ENCODE measurements at places on chromosomes 7 and 10.

DNA sequence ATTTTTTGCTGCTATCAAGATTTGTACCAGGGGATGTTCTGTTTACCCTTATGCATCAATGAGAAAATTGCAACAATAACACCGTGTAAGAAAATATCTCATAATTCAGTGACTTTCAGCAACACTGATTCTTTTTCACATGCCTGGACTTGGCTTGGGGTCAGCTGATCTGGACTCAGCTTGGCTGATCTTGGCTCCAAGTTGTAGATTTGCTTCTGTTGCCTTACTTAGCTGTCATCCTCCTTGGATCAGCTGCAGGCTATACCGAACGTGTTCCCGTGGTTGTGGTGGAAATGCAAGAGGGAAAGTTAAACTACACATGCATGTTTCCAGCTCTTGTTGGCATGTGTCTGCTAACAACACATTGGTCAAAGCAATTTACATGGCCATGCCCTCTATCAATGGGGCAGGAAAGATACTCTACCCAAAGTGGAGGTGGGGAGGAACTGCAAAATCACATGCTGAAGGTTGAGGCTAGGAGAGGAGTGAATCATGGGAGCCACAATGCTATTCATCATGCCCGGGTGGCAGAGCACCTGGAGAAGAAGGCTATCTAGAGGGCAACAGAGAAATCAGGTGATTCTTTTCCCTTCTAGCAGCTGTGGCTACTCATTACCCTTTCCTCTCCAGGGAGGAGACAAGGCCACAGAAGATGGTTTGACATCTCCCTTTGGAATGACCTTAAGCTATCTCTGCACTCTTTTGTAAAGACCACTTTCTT lies 1276.3 kb upstream of the AUTS2 start:
- H3K4me1 ChIP-seq = peaks cover 2% of the 10 kb centered on the region
- H3K36me3 ChIP-seq = no peaks in the 10 kb centered on the region

DNA sequence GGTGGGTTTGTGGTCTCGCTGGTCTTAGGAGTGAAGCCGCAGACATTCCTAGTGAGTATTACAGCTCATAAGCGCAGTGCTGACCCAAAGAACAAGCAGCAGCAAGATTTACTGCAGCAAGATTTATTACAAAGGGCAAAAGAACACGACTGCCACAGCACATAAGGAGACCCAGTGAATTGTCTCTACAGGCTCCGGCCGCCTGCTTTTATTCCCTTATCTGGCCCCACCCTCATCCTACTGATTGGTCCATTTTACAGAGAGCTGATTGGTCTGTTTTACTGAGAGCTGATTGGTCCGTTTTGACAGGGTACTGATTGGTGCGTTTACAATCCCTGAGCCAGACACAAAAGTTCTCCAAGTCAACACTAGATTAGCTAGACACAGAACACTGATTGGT lies 82.1 kb downstream of the VIPR2 start:
- no peak for DNase-seq
- no peaks in the 10 kb centered on the region for H3K4me1 ChIP-seq

DNA sequence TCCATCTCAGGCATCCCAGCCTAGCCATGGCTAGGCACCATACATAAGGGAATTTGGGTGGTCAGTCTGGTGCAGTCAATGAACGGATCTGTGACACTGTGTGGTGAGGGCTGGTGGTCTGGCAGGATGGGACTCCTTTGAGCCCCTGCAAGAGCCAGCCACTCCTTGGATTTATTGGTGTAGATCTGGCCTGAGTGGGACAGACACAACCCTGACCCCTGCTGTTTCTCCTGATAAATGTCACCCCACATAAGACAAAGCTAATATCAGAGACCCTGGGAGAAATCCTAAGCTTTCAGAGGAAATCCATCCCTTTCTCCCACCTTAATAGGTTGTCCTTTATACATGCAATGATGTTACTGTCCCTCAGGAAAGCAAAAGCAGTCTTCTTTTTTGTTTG lies 2.3 kb downstream of the FBXO24 start:
- H3K4me1 ChIP-seq = peaks cover 31% of the 10 kb centered on the region
- peak overlapping the region; percentile 58 for H3K4me3 ChIP-seq
- H3K36me3 ChIP-seq = no peaks in the 10 kb centered on the region
- DNase-seq = no peak
- peak overlapping the region; percentile 27 for H3K27ac ChIP-seq

- H3K27me3 ChIP-seq = no peaks in the 10 kb centered on the region
- no peaks in the 10 kb centered on the region for H3K4me1 ChIP-seq
- no peak overlapping the region for H3K27ac ChIP-seq
- no peak for DNase-seq
- no peaks in the 10 kb centered on the region for H3K36me3 ChIP-seq
- H3K4me3 ChIP-seq = no peak overlapping the region
Measured at GRCh38 chr7:49127359-49127913, 203.1 kb downstream of the CDC14C start.

GRCh38 chr7:132437730-132438129 lies 138.5 kb downstream of the PLXNA4 start:
- H3K4me1 ChIP-seq = peaks cover 3% of the 10 kb centered on the region
- H3K27me3 ChIP-seq = peaks cover 22% of the 10 kb centered on the region
- no peak overlapping the region for H3K27ac ChIP-seq

DNA sequence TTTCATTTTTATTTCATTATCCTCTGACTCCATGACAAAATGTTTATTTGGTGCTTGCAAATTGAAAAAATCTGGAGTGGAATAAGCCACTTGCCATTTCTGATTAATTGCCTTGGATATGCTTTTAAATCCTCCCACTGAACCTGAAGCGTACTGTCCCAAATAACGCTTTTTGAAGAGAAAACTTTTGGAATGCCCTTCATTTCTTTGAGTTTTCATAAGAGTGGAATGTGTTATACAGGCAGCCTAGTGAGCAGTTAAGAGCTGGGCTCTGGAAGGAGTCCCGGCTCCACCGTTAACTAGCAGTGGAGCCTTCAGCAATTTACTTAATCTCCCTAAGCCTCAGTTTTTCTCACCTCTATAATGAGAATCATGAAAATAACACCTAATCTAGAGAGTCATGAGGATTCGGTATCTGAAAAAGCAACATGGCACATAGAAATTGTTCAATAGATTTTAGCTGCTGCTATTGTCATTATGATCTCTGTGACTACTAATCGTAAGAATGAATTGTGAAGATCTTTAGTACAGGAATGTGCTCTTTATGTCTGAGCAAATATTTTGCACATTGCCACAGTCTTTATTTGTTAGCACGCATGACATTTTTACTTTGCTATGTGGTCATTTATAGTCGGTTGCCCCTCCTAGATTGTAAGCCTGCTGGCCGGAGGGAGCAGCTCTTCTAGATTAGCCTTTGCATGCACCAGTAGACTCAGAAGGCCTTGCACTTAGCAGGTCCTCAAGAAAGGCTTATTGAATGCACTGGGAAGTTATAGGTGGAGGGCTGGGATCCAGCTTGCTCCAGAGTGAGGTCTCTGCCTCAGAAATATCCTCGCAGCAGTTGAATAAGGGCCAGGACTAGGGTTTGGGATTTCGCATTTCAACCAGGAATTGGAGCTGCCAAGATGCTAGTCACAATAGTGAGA lies 59.4 kb downstream of the PLCE1 start:
- no peak overlapping the region for H3K27ac ChIP-seq
- no peaks in the 10 kb centered on the region for H3K36me3 ChIP-seq
- H3K27me3 ChIP-seq = no peaks in the 10 kb centered on the region
- DNase-seq = no peak
- peaks cover 1% of the 10 kb centered on the region for H3K4me1 ChIP-seq
- H3K4me3 ChIP-seq = no peak overlapping the region

DNA sequence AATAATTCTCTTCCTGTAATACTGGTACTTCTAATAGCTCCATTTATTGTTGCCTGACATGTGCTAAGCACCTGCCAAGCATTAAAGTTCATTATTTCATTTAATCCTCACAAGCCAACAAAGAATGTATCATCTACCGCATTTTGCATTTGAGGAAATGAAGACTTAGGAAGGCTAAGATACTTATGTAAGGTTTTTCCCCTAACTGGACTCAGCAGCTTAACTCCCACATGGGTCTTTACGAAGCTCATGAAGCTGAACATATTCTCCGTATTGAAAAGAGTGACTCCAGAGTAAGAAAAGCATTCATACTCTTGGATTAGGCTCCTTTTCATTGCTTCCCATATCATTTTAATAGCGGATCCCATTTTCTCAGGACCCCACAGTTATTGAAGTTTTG lies 155.7 kb upstream of the TMEM72 start:
- H3K27me3 ChIP-seq = peaks cover 46% of the 10 kb centered on the region
- H3K27ac ChIP-seq = no peak overlapping the region
- no peaks in the 10 kb centered on the region for H3K36me3 ChIP-seq
- H3K4me1 ChIP-seq = no peaks in the 10 kb centered on the region
- no peak for DNase-seq
